Cerebellar nuclear complex (tissue), 1 donor: ENCODE measurements at places on chromosomes 1 and 21.

- DNase-seq = no peak
These were observed 3.9 kb upstream of the SKI start for GRCh38 chr1:2224170-2224584.

GRCh38 chr1:206142011-206142410, 24.8 kb upstream of the AVPR1B start:
- no peak for DNase-seq

DNA sequence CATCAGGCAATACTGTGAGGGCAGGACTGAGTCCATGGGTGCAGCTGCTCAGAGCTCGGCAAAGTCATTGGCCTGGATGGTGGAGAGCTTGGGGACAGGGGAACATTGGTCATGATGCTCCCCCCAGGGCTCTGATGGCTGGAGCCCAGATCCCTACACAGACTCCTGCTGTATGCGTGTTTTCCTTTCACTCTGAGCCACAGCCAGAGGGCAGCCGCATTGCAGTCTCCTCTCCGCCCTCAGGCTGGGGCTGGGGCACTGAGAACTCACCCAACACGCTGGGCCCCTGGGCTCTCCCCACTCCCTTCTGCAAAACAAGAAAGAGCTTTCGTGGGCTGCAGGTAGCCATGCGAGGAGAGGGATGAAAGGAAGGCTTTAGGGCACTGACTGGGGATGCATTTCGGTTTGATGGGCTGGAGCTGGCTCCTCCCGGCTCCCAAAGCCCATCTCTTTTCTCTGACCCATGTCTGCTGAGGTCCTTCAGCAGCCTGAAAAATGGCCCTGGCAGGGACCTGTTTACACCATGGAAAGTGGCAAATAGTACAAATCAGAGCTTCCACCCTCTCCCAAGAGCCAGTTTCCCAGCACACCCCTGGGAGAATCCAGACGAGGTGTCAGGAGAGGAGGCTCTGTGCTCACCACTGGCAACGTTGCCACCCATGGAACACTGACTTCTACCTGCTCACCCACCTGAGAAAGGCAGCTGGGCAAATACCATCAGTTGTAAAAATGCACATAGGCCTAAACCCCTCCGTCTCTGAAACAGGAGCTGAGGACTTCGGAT, 43.8 kb downstream of the CAPN2 start:
- DNase-seq = no peak

DNA sequence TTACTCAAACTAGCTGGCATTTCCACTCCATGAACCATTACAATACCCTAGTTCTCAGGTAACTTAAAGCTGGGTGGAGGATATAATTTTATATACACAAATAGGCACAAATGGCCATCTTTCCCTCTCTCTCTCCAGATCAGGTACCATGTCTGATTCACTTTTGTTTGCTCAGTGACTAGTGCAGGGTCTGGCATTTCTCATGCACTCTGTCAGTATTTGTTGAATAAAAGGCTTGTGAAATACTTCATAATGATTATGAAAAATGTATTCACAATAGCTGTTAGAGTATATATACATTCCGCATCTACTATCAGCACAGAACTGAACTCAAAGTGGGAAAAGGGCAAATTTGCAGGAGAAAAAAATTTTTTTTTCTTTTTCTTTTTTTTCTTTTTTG, 510.2 kb upstream of the USP24 start:
- no peak for DNase-seq

- no peak for DNase-seq
These were observed 8.9 kb upstream of the OPRD1 start for GRCh38 chr1:28803051-28803450.

DNA sequence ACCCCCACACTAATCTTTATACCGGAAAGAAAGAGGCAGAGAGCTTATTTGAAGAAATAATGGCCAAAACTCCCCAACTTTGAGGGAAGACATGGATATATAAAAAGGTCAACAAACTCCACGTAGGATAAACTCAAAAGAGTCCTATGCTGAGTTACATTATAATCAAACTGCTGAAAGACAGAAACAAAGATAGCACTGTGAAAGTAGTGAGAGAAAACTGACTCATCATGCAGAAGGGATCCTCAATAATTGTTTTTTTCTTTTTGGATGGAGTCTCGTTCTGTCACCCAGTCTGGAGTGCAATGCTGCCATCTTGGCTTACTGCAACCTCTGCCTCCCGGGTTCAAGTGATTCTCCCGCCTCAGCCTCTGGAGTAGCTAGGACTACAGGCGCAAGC, 48.5 kb upstream of the TTC39A start:
- no peak for DNase-seq

- DNase-seq = no peak
These were observed 70.6 kb upstream of the PUM1 start for GRCh38 chr1:31135973-31136600.

DNA sequence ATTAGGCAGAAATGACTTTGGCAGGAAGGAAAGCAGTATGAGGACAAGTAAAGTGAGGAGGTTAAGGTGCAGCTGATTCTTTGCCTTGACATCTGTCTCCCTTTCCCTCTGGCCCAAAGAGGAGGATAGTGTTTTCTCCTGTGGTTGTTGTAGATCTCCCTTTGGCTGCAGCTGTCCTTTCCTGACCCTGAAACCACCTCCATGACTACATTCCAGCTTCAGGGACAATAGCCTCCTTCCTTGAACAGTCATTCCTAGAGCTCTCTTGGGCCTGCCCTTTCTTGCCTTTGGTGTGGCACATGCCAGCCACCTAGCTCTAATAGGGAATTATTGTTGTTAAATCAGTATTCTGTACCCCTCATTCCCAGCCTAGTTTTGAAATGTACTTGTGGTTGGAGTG, 6.2 kb downstream of the ZMYM1 start:
- DNase-seq = no peak

DNA sequence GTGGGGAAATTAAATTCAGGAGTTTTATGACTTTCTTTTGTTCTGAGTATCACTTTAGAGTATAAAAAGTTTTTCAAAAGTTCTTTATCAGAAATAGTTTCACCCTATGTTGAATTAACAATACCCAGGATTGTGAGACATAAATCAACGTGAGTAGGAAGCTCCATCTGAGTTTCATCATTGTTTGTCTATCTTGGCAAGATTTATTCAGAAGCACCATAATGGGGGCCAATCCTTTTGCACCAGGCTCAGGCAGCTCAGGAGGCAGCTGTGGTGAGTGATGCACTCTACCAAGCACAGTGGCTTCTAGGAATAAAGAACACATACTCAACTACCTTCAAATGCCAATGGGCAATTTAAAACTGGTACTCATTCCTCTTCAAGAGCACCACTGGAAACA, 12.0 kb downstream of the CREG1 start:
- DNase-seq = no peak

DNA sequence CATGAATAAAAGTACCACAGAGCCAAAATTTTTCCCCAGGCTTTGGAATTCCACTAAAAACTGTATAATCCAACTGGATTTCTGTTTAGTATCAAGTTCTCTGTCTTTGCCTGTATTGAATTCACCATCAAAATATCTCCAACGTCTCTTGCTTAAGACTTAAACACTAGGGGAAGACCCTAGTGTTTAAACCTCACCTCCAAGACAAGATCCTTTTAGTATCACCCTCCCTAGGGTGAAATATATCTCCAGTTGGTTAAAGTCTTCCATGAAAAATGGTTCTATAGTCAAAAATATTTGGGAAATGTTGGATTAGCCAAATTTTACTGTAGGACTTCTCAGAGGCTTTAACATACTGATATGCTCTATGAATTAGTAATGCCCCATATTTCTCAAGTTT, 8.1 kb upstream of the XCL1 start:
- DNase-seq = no peak

DNA sequence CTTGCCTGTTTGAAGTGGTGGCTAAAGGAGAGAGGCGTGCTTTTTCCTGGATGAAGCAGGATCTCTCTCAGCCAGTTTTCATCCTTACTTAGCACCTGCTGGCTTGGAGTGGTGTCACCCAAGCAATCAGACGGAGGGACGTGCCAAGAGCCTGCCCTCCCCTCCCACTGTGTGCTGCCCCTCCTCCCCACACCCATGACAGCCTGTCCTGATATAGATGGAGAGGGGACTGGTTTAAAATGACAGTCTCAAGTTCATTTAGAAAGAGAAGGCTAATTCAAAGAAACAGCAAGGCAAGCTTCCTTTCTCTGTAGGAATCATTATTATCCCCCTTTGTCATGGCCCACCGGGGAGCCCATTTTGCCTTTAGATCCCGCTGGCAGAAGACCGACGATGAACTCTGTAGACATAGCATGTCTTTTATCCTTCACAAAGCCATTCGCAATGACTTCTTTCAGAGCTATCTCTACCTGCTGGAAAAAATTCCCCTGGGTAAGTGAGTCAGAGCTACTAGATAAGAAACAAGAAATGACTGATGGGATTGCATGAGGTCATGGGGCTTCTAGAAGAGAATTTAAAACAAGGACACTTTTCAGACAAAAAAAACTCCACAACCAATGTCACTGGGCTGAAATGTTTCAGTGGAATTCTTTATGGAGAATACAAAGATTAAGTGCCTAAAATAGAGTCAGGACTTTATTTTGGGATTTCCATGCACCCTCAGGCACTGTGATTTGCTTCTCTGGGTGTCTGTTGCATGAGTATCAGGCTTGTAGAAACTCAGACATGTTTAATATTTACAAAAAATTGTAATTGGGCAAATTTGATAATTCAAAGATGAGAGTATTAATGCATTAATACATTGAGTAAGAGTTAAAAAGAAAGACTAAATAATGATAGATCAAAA, at the start of gene NTMT2:
Gene NTMT2 (plus strand): TSS at position 190 of the 907 bp plus-strand sequence. CDS start 149 bp downstream, at position 339.
- DNase-seq = no peak

GRCh38 chr1:209627027-209627731, 25.0 kb downstream of the LAMB3 start:
- no peak for DNase-seq

DNA sequence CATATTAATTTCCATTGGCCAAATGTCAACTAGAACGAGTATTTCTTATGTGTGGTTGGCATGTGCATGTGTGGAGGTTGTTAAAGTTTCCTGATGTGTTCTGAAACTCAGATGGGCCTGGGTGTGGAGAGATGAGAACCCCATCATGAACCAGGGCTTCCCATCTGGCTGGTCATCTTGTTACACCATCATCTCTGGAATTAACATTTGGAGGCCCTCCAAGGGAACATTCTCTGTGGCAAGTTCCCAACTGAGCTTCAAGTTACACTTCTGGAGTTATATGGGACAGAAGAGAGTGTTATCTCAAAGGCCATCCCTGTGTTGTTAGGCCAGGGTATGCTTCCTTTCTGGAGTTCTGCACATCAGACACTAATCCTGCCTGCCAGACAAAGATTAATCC, 183.6 kb downstream of the TTLL7 start:
- no peak for DNase-seq

GRCh38 chr1:77671836-77672235, 10.6 kb downstream of the ZZZ3 start:
- DNase-seq = no peak

DNA sequence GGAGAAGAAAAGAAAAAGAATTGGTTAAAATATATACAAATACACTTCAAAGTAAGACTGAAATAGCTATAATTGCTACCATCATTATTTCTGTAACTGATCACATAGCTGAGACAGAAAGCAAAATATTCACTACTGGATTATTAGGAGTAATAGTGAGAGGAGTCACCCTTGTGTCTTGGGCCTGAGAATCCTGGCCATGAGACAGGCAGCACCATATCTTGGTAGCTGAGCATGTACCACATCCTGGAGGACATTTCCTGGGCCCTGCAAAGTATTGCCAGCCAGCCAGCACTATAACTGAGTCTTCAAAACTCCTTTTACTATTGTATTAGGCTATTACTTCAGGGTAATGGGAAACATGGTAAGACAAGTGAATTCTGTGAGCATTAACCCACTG, 63.5 kb downstream of the C1orf185 start:
- DNase-seq = no peak
